ENCODE measurements at places on chromosomes 5 and 9.

DNA sequence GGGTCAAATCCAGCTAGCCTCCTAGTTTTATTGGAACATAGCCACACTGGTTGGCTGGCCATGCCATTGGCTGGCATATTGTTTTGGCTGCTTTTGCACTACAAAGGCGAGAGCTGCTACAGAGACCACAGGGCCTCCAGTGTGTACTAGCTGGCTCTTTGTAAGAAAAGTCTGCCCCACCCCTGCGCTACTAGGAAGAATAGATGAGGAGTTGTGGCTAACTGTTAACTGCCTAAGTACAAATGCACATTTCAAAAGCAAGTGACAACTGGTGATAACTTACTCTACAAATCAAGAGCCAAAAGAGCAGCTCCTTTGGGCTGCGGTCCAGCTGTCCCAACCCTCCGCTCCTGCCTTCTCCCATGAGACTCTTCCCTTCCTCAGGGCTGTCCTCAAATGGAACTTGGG is 63.9 kb downstream of the SERINC5 start:
- no peak for DNase-seq

- DNase-seq: no peak
These were observed 43.4 kb downstream of the ALDH1A1 start for GRCh38 chr9:72909428-72909827.

- no peak for DNase-seq
These were observed 28.0 kb downstream of the TLE1 start for GRCh38 chr9:81661339-81661738.

DNA sequence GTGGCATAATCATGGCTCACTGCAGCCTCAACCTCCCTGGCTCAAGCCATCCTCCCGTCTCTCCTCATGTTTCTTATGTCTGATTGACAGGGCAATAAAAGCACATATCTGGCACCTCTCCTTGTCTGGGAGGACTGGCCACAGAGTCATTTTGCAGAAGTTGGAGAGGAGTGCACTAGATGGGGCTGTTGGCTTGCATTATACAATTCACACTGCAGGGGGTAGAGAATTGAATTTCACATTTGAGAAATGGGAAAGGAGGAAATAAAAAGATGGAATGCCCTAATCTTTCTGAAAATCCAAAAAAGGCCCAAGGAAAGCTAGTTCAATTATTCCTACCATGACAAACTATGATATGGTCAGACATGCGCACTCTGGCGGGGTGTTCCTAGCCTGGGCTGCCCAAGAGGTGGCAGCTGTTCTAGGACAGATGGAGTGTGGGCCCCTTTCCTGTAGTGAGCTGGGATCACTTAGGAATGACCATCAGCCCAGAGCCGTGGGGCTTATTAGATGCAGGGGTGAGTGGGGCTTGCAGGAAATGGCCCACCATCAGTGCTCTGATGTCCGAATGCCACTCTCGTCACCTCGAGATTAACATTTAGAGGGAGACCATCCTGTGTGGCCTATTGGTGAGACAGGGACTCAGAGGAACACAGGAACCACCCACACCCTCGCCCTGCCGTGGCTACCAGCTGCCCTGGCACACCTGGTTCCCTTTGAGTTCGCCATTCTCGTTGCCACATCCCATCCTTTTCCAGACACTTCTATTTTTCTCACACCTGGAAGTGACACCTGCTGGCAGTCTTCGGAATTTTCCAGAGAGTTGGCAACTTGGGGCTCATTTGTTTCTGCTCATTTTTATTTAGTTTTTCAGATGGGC is 21.8 kb upstream of the ANKRD18A start:
- DNase-seq: no peak

DNA sequence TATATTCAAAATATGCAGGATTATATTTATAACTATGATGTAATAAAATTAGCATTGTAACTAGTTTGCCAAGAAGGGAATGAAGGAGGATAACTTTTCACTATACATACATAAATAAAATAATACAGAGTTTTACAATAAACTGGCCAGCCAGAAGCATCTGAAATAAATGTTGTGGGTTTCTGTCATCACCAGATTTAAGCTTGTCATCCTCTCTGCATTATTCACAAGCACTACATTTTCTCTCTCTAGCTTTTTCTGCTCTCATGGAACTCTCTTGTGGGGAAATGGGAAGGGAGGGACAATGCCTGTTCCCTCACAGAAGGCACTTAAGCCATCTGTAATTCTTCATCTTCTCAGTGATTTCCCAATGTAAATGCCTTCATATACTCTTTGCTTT is 626.8 kb downstream of the SEMA5A start:
- DNase-seq: no peak

Measured in large intestine (tissue), 12 donors.